Stimulated activated CD8-positive, alpha-beta memory T cell treated with anti-CD3 and anti-CD28 coated beads, Interleukin-12 subunit alpha, Interleukin-12 subunit beta, amount 100 ng/mL, for 1 hour (primary cell): ENCODE measurements at places on chromosomes 5 and 9.
A peak's percentile ranks its signal among the peaks of the same experiment; 100 is the strongest.

DNA sequence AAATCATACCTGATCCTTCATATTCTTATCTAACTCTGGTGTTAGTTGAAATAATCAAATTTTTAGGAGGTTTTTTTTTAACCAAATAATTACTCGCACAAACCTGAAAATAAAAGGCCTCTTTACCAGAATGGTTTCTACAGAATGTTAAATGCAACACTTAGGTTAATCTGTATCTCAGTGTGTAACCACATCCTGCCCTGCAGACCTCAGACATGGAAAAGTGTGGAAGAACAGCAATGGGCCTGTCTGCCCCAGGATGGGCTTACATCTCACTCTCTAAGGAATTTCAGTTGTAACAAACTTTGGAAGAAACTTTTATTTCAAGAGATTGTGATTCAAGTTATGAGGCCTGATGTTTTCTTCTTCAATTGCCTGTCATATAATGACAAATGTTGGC is 32.5 kb upstream of the MIER3 start:
- no peak for DNase-seq

- DNase-seq = no peak
Observed at GRCh38 chr5:128015978-128016377, 67.6 kb upstream of the SLC12A2 start.

DNA sequence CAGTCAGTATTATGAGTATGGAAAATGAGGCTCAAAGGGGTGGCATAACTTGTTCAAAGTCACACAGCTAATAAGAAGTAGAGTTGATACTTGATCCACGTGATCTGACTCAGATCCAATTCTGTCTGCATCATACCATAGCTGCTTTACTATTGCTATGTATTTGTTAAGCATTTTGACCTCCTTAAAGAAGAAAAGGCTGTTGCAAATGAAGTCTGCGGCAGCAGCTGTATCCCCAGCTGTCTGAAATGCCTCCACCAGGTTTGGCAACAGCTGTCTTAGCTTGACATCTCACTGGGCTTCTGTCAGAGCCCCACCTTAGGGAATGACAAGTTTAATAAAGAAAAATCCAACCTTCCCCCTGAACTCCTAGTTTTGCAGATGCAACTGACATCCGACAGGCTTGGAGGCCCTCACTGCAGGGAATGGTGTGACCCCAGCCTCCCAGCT is 75.6 kb upstream of the SLC44A1 start:
- DNase-seq = no peak

- DNase-seq = no peak
Observed at GRCh38 chr5:66002415-66002814, 76.0 kb downstream of the ERBIN start.

GRCh38 chr5:38540314-38540713 is 16.1 kb downstream of the LIFR start:
- no peak for DNase-seq

- DNase-seq = no peak
Observed at GRCh38 chr5:87906962-87907361, 361.7 kb downstream of the TMEM161B start.

- DNase-seq = no peak
Observed at GRCh38 chr5:119470105-119470763, 17.9 kb downstream of the HSD17B4 start.

- no peak for DNase-seq
Observed at GRCh38 chr5:154059039-154059430, 20.3 kb downstream of the MFAP3 start.

- no peak for DNase-seq
Observed at GRCh38 chr9:90034071-90034470, 429.3 kb downstream of the GADD45G start.

GRCh38 chr9:129713402-129713679 is 39.5 kb downstream of the PTGES start:
- DNase-seq = no peak

- no peak for DNase-seq
Observed at GRCh38 chr9:5178126-5178805, 7.2 kb downstream of the INSL6 start.

GRCh38 chr5:125829349-125829748 is 593.9 kb upstream of the GRAMD2B start:
- DNase-seq = no peak

- no peak for DNase-seq
Observed at GRCh38 chr9:104456831-104457230, 47.2 kb upstream of the OR13F1 start.

- DNase-seq = no peak
Observed at GRCh38 chr5:16427587-16427986, 38.0 kb downstream of the ZNF622 start.

GRCh38 chr9:132141948-132142594 is 19.8 kb upstream of the NTNG2 start:
- no peak for DNase-seq

DNA sequence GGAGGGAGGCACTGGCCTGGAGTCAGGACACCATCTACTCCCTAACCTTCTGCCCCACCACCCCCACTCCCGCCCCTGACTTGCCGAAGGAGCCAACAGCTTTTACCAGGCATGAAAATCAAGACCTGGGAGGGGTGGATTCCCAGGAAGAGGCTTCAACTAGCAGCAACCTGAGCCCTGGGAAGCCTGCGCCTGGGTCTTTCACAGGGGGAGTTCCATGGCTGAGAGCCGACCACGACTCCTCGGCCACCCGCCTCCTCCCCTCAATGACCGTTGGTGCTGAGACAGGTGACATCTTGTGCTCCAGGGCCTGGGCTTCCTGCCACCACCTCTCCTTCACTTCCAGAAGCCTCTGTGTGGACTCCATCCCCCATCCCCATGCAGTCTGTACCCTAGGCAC is 37.1 kb downstream of the BARX1 start:
- no peak for DNase-seq

- DNase-seq = no peak
Observed at GRCh38 chr5:4065472-4066320, 470.1 kb downstream of the IRX1 start.

- no peak for DNase-seq
Observed at GRCh38 chr5:82784521-82784920, 292.7 kb downstream of the TMEM167A start.

- no peak for DNase-seq
Observed at GRCh38 chr5:120848883-120849282, 384.8 kb downstream of the PRR16 start.

- DNase-seq = no peak
Observed at GRCh38 chr5:103645816-103646215, 83.2 kb upstream of the NUDT12 start.

GRCh38 chr5:43400082-43400481 is 12.1 kb downstream of the CCL28 start:
- no peak for DNase-seq

GRCh38 chr5:66306105-66306843 is 162.2 kb downstream of the SREK1 start:
- no peak for DNase-seq

GRCh38 chr5:137960819-137961218 is 71.6 kb downstream of the PKD2L2 start:
- DNase-seq = no peak

- DNase-seq = no peak
Observed at GRCh38 chr5:79186021-79186420, 49.9 kb upstream of the JMY start.

- DNase-seq = no peak
Observed at GRCh38 chr9:99749641-99750040, 72.0 kb upstream of the NR4A3 start.

- no peak for DNase-seq
Observed at GRCh38 chr5:81760521-81760920, 9.6 kb upstream of the SSBP2 start.

DNA sequence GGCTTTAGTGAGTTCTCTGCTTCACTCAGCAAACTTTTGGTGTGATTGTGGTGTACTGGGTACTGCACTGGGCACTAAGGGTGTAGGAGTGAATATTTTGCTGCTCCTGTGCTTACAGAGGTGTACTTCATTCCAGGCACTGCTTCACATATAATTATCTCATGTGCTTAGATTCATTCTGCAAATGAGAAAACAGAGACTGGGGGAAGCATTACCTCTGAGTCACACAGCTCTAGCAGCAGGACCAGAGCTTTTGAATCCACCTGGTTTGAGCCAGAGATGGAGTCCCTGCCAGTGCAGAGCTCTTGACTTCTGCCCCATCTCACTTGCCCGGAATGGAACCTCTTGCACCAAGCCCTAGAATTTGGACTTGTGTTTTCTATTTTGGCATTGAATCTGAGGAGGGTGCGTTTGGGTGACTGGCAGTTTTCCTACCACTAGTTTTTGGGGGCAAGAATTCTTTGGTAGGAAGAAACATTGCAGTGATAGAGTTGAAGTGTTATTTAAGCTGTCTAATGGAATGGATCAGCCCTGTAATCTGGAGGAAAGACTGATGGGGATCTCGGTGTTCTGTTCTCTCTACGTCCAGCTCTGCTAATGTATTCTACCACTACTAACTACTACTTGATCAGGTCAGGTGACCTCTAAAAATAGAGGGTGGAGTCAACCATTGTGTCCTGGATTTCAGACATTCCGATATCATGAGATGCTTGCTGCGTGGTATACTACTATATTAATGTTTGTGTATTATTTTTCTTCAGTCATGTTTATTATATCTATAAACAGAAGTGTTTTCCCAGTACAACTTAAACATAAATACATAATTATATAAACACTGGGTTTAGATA is 2.5 kb downstream of the ARHGAP26 start:
- no peak for DNase-seq

- DNase-seq = no peak
Observed at GRCh38 chr5:67813877-67814539, 401.5 kb upstream of the PIK3R1 start.

GRCh38 chr5:139388198-139388821 is 1.4 kb downstream of the MZB1 start:
- no peak for DNase-seq

GRCh38 chr9:70470050-70471015 is 55.9 kb upstream of the KLF9 start:
- DNase-seq = no peak

- no peak for DNase-seq
Observed at GRCh38 chr5:66744040-66744439, 147.8 kb downstream of the MAST4 start.

GRCh38 chr9:114372921-114373448 is 14.8 kb downstream of the AKNA start:
- peak; percentile 61 for DNase-seq

- no peak for DNase-seq
Observed at GRCh38 chr5:82816926-82817325, 260.3 kb downstream of the TMEM167A start.

DNA sequence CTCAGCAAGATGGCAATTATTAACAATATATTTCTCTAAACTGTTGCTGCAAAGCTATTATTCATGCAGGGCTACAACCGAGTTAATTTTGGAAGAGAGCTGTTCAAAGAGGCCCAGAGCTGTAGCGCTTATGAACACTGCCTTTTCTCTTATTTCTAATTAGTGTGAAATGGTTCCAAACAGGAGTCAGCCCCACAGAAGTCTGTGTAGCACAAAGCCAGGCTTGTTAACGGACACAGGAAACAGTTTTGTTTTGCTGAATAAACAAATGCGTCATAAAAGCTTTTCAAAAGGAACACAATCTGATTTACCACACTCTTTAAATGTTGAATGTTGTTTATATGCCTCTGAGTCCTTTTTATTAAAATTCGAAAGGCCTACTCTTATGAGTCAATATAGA is 396.5 kb downstream of the ANXA1 start:
- no peak for DNase-seq

DNA sequence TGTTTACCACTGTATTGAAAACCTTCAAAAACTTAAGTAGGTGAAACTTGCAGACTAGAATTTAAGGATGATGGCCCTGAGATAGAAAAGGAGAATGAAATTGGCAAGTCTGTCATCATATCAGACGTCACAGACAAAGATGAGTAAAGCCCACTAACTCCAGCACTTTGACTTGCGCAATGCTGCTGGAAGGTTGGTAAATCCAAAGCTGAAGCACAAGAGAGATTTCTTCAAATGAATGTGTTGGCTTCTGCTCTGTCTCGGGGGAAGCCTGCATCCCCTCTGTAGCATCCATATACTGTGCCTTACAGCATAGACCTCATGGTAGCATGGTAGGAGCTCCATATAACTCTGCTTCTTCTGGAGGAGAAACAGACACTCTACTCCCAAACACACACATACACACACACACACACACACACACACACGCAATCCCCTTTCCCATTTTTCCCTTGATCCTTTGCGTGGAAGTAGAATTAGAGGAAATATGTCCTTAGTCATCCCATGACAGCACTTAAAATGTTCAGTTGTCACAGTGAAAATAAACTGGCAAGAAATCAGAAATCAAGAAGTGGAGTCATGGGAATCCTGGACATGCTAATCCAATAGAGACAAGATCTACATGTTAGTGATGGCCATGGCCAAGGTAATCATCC is 241.5 kb downstream of the NR3C1 start:
- no peak for DNase-seq

DNA sequence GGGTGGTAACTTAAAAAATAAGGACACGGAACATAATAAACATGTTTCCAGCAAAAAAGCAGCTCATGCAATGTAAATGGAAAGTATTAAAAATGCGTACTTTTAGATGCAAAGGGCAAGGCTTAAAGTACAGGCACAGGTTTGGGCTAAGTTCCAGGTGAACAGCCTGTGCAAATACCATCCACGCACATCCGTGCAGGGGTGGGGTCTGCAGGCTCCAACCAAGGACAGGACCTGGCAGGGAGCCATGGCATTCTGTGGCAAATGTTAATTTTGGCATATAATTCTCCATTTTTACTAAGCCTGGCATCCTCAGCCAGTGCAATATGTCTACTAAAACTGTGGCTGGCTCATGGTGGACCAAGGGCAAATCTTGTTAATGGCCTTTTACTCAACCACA is 365.8 kb upstream of the DAP start:
- no peak for DNase-seq

DNA sequence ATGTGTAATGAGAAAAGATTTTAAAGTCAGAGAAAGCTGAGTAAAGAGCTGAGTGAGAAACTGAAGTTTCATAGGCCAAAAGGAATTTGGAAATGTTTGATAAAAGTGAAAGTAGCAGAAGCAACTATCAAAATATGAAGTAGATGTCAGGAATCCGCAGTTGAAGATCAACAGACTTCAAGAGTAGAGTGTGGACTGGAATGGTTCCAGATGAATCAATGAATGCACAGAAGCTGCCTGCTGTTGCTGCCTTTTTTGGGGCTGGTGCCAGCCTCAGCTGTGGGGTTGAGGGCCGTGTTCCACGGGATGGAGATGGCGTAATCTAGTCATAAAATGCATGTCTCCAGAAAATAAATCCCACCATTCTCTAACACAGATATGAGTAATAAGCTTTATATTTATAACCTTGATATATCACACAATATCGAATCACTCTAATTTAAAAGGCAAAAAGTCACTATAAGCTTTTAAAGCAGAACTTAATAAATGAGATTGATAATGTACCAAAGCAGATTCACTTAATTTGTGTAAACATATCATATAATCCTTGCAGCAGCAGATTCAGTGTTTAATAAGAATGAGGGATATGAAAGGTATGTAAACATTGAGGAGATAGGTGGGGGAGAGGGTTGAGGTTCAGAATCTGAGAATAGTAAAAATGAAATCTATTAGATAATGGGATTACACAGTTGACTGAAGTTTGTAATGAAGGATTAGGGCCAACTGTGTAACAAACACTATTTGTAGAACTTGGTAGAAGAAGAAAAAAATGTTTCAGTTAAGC is 652.3 kb upstream of the FTMT start:
- no peak for DNase-seq
